ENCODE measurements at places on chromosomes 2 and 18. TPM values are rescaled to one million over a fixed set of nuclear protein-coding genes. Genes with fewer than 3 reads are reported as not detected.

Gene CROCC2
- total RNA-seq: 0.36 TPM

Gene SPHKAP
- total RNA-seq: 0.07 TPM

Gene TACR1
- 0.73 TPM for total RNA-seq

Gene DPP10
- 44.6 TPM for total RNA-seq

Gene MOB1A
- 93.5 TPM for total RNA-seq

Gene RIT2
- not detected for total RNA-seq

Gene SLC39A10
- 181 TPM for total RNA-seq

Gene ITGB6
- 7.0 TPM for total RNA-seq

Gene CUL3
- 93.3 TPM for total RNA-seq

Gene NAT8
- not detected for total RNA-seq

Gene SCG2
- total RNA-seq: 163 TPM

Gene EIF2B4
- 56.7 TPM for total RNA-seq

Gene BCL11A
- 47.9 TPM for total RNA-seq

Gene DHRS9
- total RNA-seq: not detected

Gene SERPINB3
- total RNA-seq: not detected

Gene CIB4
- not detected for total RNA-seq

Gene REG3G
- total RNA-seq: not detected

Gene TUBB8B
- 0.93 TPM for total RNA-seq

Gene BOK
- total RNA-seq: 8.0 TPM

Gene GPATCH11
- total RNA-seq: 4.4 TPM

Gene CCDC141
- total RNA-seq: 14.8 TPM

Gene SERPINB11
- not detected for total RNA-seq
